A375 (cell line): ENCODE measurements at places on chromosomes 6 and 20. TPM values are rescaled to one million over a fixed set of nuclear protein-coding genes. Genes with fewer than 3 reads are reported as not detected.

The RSPH9 gene
- not detected in 2 replicates for total RNA-seq

The RAET1E gene
- 1.1 and 1.3 TPM in 2 replicates for total RNA-seq

The EYA4 gene
- 34.6 and 39.3 TPM in 2 replicates for total RNA-seq

The DST gene
- total RNA-seq, result 61.8 and 83.9 TPM in 2 replicates

The TMEM74B gene
- total RNA-seq, result 0.37 TPM in 1 of 2 replicates, not detected in the other

The PTCHD4 gene
- 1.5 and 1.8 TPM in 2 replicates for total RNA-seq

The ZNF343 gene
- 13.9 and 18.5 TPM in 2 replicates for total RNA-seq

The PRL gene
- total RNA-seq, result not detected in 2 replicates

The TBC1D32 gene
- total RNA-seq, result 4.3 and 4.8 TPM in 2 replicates

The ITCH gene
- 49.1 and 53.9 TPM in 2 replicates for total RNA-seq

The EEF1E1 gene
- 59.7 and 72.9 TPM in 2 replicates for total RNA-seq
